Choroid plexus epithelial cell (primary cell): ENCODE measurements at places on chromosomes 5 and 9.

DNA sequence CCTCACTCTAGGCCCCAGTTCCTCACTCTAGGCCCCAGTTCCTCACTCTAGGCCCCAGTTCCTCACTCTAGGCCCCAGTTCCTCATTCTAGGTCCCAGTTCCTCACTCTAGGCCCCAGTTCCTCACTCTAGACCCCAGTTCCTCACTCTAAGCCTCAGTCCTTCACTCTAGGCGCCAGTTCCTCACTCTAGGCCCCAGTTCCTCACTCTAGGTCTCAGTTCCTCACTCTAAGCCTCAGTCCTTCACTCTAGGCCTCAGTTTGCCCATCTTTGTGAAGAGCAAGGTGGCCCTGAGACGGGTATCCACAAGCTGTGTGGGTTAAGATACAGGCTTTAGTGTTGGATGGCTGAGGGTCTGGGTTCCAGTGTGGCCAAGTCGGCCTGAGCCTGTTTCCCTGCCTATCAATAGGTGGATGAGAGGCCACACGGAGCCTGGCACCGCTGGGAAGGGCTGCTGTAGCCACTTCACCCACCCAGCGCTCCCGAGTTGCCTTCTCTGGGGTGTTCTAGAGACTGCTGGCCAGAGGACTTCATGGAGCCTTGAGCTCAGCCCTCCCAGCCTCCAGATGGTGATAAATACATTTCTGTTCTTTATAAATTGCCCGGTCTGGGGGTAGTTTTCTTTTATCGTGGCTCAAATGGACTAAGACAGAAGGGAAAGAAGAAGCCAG is 150.2 kb downstream of the RXRA start:
- no peak for DNase-seq

DNA sequence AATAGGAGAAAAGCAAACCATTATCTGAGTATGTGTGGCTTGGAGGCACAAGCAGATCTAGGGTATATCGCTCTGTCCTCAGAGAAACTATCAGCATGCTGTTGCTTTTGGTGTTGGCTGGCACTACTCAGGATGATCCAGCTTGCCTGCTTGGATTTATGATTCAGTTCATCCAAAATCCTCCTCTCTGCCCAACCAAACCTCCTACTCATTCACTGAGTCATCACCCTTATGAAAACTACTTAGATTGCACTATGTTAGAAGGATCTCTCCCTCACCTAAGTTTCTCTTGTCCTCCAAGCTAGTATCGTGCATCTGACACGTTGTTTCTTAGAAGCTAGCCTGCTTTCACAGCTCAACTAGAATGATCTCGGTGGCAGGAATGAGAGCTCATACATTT is 14.2 kb upstream of the ZBED3 start:
- DNase-seq, result peak; percentile 49

- peak; percentile 20 for DNase-seq
Measured at GRCh38 chr9:6715755-6716643, 41.8 kb upstream of the KDM4C start.

DNA sequence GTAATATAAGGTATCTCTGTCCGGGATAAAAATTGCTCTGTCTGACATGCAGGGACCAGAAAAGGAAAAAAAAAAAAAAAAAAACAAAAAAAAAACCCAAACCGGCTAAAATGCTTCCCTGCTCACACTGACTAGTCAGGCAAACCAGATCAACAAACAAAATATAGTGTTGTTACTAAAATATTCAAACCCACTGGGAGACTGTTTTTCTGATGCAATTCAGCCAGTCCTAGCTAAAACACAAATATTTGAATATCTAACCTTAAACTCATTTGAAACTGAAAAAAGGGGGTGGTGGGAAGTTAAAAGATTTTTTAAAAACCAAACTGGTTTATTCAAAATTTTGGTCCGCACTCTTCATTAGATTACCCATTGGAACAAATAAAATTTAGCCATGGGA is 61.0 kb downstream of the APBA1 start:
- DNase-seq, result no peak

GRCh38 chr5:59829386-59829785 is 64.1 kb downstream of the PDE4D start:
- DNase-seq, result peak; percentile 91

DNA sequence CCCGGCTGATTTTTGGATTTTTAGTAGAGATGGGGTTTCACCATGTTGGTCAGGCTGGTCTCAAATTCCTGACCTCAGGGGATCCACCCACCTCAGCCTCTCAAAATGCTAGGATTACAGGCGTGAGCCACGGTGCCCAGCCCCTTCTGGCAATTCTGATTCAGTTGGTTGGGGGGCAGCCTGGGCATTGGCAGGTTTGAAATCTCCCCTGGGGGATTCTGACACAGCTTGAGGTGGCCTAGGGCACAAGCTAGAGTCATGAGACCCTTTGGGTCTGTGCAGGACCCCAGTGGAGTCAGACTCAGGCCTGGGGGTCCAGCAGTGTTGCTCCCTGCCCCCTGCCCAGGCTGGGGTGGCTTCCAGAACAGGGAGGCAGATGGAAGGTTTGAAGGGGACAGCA is 239.8 kb downstream of the PBX3 start:
- no peak for DNase-seq

GRCh38 chr5:160270704-160271103 is 41.4 kb downstream of the FABP6 start:
- DNase-seq, result no peak

GRCh38 chr5:5699062-5699461 is 276.6 kb downstream of the ICE1 start:
- DNase-seq, result no peak

GRCh38 chr5:78964889-78965288 is 20.2 kb downstream of the ARSB start:
- DNase-seq, result peak; percentile 90

GRCh38 chr5:65721050-65721719 is 724 bp downstream of the SGTB start:
- DNase-seq, result peak; percentile 68

DNA sequence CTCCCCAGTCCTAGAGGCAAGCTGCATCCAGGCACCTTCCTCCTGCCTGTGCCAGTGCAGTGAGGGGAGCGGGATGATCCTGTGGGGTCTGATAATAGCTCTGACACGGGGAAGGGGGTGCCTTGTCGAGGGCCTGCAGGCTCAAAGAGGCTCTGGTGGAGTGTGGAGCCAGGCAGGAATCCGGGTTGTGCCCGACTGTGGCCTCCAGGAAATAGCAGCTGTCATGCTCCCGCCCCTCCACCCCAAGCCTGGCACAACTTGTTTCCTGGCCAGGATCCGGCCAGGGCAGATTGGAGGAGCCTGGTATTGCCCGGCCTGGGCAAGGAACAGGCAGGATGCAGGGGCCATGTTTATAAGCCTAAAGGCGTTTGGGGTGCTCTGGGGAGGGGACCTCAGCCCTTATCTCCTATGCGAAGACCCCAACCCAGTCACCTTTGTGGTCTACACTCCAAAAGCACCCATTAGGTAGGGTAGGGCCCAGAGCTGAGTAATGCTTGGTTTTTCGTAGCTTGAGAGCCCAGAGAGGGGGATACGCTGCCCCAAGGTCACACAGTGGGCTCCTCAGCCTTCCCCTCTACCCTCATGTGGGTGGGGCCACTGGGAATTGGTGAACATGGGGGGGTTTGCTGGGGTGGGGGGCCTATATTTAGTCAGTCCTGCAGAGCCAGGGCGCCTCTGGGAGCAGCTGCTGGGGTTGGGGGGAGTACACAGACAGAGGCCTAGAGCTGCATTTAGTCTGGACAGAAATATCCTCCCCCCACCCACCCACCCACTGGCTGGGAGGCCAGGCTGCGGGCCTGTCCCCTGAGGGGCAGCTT is 12.2 kb downstream of the CXXC5 start:
- DNase-seq, result no peak

- DNase-seq, result no peak
Measured at GRCh38 chr5:106006242-106006641, 1664.5 kb downstream of the EFNA5 start.

DNA sequence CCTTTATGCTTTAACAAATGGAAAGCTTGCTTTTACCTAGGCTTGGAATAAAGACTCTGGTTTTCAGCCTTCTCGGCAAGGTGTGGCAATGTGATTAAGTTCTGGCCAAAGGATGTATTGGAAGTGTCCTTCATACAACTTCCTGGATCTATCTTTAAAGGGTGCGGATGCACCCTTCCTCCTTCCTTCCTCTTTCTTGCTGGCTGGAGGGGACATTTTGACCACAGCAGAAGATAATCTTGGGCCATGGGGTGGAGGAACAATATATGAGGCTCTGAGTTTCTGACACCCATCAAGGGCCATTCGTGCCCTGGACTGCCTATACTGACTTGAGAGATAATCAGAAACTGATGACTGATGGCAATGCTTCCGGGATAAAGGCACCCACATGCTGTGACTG is 145.7 kb downstream of the ACER2 start:
- no peak for DNase-seq

- peak; percentile 26 for DNase-seq
Measured at GRCh38 chr5:67536866-67537265, 340.3 kb upstream of the CD180 start.

- no peak for DNase-seq
Measured at GRCh38 chr5:110371725-110372041, 354.8 kb downstream of the TMEM232 start.

- no peak for DNase-seq
Measured at GRCh38 chr5:117434254-117434653, 859.6 kb upstream of the SEMA6A start.

DNA sequence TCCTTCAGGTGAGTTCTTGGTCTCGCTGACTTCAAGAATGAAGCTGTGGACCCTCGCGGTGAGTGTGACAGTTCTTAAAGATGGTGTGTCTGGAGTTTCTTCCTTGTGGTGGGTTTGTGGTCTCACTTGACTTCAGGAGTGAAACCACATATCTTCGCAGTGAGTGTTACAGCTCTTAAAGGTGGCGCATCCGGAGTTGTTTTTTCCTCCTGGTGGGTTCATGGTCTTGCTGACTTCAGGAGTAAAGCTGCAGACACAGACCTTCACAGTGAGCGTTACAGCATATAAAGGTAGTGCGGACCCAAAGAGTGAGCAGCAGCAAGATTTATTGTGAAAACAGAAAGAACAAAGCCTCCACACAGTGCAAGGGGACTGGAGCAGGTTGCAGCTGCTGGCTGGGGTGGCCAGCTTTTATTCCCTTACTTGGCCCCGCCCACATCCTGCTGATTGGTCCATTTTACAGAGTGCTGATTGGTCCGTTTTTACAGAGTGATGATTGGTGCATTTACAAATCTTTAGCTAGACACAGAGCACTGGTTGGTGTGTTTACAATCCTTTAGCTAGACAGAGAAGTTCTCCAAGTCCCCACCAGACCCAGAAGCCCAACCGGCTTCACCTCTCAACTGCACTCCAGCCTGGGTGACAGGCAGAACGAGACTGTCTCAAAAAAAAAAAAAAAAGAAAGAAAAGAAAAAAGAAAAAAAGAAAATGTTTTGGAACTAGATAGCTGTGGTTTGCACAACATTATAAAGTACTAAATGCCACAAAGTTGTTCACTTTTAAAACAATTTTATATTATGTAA is 9.1 kb upstream of the ERMP1 start:
- DNase-seq, result no peak

- peak; percentile 61 for DNase-seq
Measured at GRCh38 chr9:347667-348292, 133.1 kb downstream of the DOCK8 start.

GRCh38 chr9:86434039-86434726 is 80.0 kb upstream of the TUT7 start:
- peak; percentile 90 for DNase-seq

- no peak for DNase-seq
Measured at GRCh38 chr5:142527664-142528295, 158.1 kb downstream of the FGF1 start.

DNA sequence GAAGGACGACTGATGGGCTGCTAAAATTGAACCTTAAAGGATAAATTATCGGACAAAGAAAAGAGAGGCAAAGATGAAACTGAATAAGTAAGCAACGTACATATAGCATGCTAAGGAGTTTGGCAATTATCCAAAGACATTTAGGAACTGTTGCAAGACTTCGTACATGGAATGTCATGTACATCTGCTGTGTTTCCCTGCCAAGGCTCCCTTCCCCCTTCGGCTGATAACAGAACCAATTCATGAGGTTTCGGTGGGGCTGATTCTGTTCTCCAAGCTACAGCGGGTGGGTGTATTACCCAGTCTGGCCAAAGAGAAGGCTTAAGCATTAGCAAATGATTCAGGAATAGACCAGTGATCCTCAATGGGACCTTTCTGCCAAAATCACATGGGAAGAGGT is 190.9 kb upstream of the FREM1 start:
- peak; percentile 14 for DNase-seq

- DNase-seq, result no peak
Measured at GRCh38 chr9:112179816-112180215, 4.7 kb upstream of the SUSD1 start.

- peak; percentile 76 for DNase-seq
Measured at GRCh38 chr5:110159202-110159601, 469.5 kb downstream of the MAN2A1 start.

DNA sequence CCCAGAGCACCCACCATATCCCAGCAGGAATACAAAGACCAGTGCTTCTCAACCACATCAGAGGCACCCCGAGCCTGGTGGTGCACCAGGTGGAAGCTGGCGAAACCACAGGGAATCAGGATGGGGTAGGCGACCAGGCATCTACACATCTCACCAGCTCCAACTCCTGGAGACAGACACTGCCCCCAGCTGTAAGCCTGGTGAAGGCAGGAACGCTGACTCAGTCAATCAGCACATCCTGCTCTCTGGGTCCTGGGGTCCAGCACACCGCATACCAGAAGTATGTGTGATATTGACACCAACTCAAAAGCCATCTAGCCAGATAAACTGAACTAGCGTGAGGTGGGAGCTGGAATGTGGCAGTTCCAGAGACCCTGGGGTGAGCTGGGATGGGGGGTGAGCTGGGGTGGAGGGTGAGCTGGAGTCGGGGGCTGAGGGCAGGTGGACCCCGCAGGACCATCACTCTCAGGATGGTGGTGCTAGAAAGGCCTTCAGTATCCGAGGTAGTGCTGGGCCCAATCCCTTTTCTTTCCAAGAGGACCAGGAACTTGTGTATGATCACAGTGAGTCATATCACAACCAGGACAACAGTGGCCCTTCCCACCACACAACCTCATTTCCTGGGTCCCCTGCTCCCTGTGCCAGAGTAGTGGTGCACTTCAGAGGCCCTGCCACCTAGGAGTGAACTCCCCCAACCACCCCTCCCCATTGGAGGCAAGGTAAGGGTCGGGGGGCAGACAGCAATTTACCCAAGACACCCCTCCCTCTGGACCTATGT is 2.5 kb downstream of the DBN1 start:
- peak; percentile 84 for DNase-seq

GRCh38 chr5:84080908-84081307 is 303.8 kb downstream of the EDIL3 start:
- DNase-seq, result no peak

DNA sequence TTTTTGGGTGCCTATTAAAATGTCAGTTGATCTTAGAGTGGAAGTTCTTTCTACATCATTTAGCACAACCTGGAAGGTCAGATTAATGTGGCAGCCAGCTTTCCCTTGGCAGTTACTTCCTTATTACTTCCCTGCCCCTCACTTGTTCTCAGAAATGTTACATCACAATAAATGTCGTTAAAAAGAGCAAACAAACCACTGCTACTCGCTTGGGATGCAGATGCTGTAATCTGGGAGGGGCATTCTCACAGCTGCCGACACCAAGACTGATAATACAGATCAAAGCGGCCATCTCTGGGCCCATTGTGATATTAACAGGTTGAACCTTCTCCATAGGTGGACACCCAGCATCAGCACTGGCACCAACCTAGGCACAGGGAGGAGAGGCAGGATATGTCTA is 29.3 kb downstream of the PLAC8L1 start:
- DNase-seq, result no peak
